ENCODE measurements at places on chromosomes 16 and 17. TPM values are rescaled to one million over a fixed set of nuclear protein-coding genes. Genes with fewer than 3 reads are reported as not detected.

- DNase-seq, result peak; percentile 38
These were observed 1.2 kb downstream of the CNTNAP1 start for GRCh38 chr17:42683407-42684034.

GRCh38 chr17:68328676-68329075 lies 37.4 kb downstream of the ARSG start:
- peak; percentile 54 for DNase-seq

DNA sequence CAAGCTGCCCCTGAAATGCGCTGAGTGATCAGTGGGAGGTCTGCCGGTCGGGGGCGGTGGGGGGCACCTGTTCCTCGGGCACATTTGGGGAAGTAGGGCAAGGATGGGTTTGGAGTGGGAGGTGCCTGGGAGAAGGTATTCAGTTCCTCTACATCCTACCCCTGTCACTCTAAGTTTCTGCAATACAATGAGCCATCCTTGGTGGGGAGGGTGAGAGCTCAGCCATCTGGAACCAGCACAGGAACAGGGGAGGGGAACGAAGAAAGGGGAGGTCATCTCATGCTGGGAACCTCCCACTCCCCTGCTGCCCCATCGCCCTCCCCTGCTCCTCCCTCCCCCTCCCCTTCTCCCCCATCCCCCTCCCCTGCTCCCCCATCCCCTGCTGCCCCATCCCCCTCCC lies 4.2 kb downstream of the DPH1 start:
- DNase-seq, result no peak

DNA sequence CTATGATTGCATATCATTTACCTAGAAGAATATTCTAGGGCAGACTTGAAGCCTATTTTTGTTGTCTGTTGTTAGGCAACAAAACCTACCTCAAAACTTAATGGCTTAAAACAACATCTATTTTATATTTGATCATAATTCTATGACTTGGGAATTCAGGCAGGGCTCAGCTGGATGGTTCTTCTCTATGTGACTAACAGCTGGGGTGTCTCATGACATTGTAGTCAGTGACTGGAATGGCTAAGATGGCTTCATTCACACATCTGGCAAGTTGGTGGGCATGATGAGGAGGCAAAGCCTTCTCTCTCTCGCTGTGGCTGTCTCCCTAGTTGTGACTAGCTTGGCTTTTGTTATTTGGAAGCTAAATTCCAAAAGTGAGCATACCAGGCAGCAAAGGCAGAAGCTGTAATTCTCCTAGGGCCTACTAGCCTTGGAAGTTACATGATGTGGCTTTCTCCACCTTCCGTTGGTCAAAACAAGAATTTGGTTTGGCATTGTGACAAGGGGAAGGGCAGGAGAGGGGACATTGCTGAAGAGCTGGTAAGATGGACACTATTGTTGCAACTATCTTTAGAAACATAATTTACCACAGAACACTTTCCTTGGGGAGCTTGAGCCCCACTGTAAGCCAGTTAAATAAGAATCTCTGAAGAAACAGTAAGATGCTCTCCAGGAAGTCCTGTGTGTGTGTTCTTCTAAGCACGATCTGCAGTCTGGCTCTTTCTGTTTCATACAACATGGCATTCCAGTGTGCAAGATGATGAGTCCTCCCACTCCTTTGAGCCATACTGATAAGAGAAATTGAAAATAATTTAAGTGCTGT lies 39.4 kb downstream of the ZNRF1 start:
- peak; percentile 52 for DNase-seq

GRCh38 chr16:14388243-14388642 lies 241.8 kb downstream of the PARN start:
- DNase-seq, result no peak

- DNase-seq, result no peak
These were observed 11.1 kb downstream of the IL4R start for GRCh38 chr16:27324851-27325301.

- DNase-seq, result no peak
These were observed 29.3 kb downstream of the PRSS54 start for GRCh38 chr16:58265480-58266052.

DNA sequence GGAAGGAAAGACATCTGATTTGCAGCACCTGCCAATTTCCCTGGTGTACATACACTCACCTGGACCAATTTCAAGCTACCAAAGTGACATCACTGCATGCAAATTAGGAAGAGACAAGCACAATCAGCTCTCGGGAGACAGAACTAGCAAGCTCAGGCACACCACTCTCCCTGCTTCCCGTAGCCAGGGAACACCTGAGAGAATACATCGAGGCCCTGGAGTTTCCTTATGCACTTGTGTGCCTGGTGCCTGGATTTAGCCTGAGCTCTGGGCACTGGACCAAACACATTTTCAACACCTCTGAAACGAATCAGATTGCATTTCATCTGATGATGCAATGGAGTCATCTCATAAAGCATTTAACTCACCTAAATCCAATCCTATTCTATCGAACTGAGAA lies 110.5 kb downstream of the HS3ST2 start:
- no peak for DNase-seq

- DNase-seq, result no peak
These were observed 301.8 kb upstream of the MAF start for GRCh38 chr16:79902351-79902750.

DNA sequence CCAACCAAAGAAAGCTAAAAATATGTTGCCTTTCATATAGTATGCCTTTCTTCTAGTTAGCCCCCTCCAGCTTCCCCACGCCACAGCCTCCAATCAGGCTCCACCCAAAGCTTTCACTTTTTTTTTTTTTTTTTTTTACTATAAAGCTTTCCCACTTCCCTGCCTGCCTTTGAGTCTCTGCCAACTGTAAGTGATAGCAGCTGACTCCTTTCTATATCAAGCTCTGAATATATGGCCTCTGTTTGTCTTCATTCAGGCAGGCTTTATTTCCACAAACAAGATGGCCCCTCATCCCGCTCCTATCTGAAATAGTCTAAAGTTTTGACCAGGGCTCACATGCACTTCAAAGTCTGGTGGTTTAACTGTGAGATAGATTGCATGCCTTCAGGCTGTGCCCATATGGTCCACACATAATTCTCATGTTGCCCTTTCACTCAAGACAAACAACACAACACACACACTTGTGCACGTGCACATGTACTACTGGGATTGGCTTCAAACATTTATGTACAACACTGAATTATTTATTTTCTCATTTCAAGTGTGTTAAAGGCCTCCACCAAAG lies 39.8 kb upstream of the DYNLRB2 start:
- no peak for DNase-seq

- no peak for DNase-seq
These were observed 81.5 kb upstream of the DHX40 start for GRCh38 chr17:59483860-59484259.

GRCh38 chr16:51524555-51525373 lies 373.7 kb upstream of the SALL1 start:
- DNase-seq, result peak; percentile 53

DNA sequence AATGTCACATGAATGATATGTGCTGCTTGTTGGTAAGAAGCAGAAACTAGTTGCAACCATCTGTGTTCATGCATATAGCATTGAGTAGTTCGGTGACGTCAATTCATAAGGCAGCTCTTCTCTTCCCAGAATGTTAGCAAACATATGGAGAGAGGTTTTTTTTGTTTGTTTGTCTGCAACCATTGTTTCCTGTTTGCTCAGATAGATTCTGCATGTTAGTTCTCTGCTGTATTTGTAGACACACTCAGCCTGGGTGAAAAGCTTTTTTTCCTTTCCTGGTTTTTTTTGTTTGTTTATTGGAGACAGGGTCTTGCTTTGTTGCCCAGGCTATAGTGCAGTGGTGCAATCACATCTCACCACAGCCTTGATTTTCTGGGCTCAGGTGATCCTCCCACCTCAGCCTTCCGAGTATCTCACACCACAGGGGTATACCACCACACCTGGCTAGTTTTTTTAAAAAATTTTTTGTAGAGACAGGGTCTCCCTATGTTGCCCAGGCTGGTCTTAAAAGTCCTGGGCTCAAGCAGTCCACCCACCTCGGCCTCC lies 16.7 kb downstream of the WSB1 start:
- no peak for DNase-seq

GRCh38 chr17:35297666-35298065 lies 54.8 kb downstream of the SLFN5 start:
- no peak for DNase-seq

- no peak for DNase-seq
These were observed 1.2 kb upstream of the ZMYND15 start for GRCh38 chr17:4738136-4739121.

DNA sequence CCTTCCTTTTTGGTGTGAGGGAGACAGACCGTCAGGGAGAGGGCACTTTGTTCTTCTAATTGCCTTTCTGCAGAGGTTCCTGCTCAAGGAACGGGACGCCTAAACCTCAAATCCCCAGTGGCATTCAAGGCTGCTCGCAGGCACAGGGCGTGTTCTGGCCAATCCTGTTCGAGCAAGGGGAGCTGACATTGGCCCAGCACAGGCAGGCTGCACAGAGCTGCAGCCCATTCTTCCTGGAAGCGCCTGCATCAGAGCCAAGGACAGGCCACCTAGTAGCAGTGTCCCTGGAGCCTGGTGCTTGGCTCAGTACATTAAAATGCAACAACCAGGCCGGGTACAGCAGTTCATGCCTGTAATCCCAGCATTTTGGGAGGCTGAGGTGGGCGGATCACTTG lies 72.2 kb upstream of the CREBBP start:
- DNase-seq, result peak; percentile 41

- DNase-seq, result no peak
These were observed 130.6 kb downstream of the MGAT5B start for GRCh38 chr17:76998839-76999238.

GRCh38 chr16:11129378-11129781 lies 126.6 kb downstream of the SOCS1 start:
- peak; percentile 97 for DNase-seq

- DNase-seq, result peak; percentile 60
These were observed 9.2 kb upstream of the CD300A start for GRCh38 chr17:74457146-74457819.

- no peak for DNase-seq
These were observed at the start of gene RBFOX1 for GRCh38 chr16:7332611-7333010. Gene RBFOX1 (plus strand): TSS chr16:7332845.

GRCh38 chr16:46712911-46713310 lies 23.5 kb downstream of the ORC6 start:
- DNase-seq, result no peak

- DNase-seq, result no peak
These were observed 43.8 kb downstream of the ELAC2 start for GRCh38 chr17:12974005-12974531.

DNA sequence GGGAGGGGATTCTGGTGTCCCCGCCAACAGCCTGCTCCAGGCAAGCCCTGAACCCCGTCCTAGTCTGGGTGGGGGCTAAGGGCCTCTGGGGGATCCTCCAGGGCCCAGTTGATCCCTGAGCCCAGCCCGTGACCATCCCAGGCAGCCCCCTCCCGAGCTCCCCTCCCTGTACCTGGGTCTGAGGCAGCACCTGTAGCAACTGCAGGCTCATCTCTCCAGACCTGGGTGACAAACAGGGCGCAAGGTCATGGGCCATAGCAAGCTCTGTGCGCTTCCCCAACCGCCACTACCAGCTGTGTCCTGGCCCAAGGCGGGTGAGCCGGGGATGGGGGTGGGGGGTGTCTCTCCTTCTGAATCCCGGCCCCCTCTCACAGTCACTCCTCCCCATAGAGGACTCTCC lies 10.6 kb downstream of the CNGB1 start:
- no peak for DNase-seq

DNA sequence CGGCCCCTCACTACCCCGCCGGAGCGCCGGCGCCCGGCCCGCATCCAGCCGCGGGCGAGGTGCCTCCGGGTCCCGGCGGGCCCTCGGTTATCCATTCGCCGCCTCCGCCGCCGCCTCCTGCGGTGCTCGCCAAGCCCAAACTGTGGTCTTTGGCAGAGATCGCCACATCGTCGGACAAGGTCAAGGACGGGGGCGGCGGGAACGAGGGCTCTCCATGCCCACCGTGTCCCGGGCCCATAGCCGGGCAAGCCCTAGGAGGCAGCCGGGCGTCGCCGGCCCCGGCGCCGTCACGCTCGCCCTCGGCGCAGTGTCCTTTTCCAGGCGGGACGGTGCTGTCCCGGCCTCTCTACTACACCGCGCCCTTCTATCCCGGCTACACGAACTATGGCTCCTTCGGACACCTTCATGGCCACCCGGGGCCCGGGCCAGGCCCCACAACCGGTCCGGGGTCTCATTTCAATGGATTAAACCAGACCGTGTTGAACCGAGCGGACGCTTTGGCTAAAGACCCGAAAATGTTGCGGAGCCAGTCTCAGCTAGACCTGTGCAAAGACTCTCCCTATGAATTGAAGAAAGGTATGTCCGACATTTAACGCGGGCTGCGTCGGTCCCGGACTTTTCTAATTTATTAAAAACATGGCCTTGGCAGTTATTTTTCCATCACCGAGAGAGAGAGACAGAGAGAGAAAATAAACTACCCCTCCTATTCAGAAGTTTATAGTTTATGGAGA lies 2.8 kb downstream of the IRX5 start:
- no peak for DNase-seq

- no peak for DNase-seq
These were observed 13.8 kb upstream of the BCAR1 start for GRCh38 chr16:75264999-75265910.

GRCh38 chr17:75808549-75808904 lies 23.9 kb downstream of the UNK start:
- DNase-seq, result no peak

GRCh38 chr17:46874906-46875305 lies 23.5 kb downstream of the WNT9B start:
- no peak for DNase-seq

GRCh38 chr17:38815576-38816193 lies 9.4 kb downstream of the CWC25 start:
- peak; percentile 48 for DNase-seq

DNA sequence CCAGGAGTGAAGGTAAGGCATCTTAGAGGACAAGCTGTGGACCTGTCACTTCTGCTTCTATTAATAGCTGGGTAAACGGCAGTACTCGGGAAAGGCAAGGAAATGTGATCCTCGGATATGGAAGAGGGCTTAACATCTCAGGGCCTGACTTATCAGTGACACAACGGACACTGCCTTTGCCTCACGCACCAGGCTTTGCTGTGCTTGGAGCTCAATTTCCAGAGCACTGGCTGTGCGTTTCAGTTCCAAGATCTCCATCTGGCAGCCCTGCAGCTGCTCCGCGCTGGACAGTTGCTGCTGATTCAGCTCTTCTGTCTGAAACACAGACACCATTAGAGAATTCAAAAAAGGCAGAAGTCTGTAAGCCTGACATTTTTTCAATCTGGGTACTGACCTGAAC lies 3.5 kb downstream of the KRT40 start:
- DNase-seq, result peak; percentile 62

The HOXB13 gene
- total RNA-seq, result 0.32 TPM

The CRHR1 gene
- not detected for total RNA-seq

The KRT24 gene
- not detected for total RNA-seq

The DPEP1 gene
- not detected for total RNA-seq

The CRISPLD2 gene
- 44.0 TPM for total RNA-seq

The SNAI3 gene
- total RNA-seq, result not detected

The ATP1B2 gene
- not detected for total RNA-seq

The TP53TG3F gene
- total RNA-seq, result under 0.01 TPM

The TMEM11 gene
- 19.6 TPM for total RNA-seq

The MYH3 gene
- total RNA-seq, result 0.43 TPM

The HBQ1 gene
- total RNA-seq, result not detected

The TLCD3B gene
- total RNA-seq, result not detected

The TBC1D3B gene
- not detected for total RNA-seq

The EEF2K gene
- total RNA-seq, result 30.0 TPM

The MT1E gene
- total RNA-seq, result 21.6 TPM

The EVPLL gene
- total RNA-seq, result not detected

Data from fibroblast of villous mesenchyme (primary cell).